ENCODE measurements at places on chromosomes 5 and 9.

GRCh38 chr5:57037355-57037754, 85.4 kb upstream of the MIER3 start:
- no peak for DNase-seq

DNA sequence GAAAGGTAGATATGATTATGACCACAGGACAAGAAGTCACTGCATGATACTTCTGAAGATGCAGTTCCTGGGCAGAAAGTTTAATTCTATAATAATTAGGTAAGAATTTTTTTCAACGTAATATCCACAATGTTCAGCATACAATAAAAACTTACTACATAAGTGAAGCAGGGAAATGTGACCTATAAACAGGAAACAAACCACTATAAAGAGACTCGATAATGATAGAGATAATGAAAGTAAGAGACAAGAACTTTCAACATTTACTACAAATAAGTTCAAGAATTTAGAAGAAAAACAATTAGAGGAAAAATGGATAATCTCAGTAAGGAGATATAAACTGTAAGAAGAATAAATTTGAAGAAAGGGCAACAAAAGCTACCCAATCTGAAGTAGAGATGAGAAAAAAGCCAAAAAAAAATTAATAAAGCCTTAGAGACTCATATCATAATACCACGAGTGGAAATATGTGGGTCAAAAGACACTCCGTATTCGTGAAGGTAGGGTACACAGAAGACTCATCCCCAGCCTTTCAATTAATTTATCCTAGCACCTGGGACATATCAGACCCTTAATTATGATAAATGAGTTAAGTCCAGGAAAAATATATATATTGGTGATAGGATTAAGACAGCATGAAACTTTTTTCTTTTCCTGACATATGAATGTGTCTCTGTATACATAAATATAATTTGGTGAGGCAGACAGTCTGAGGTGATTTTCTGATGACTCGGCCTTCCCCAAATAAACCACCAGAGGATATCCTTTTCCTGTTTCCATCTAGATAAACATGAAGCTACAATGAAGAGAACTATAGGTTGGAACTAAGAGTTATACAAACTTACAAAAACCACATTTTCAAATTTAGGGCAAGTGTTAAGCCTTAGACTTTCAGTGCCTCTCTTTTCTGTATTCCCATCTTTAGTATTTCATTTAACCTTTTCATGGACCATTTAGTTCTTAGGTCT, 120.4 kb downstream of the RAPGEF6 start:
- no peak for DNase-seq

DNA sequence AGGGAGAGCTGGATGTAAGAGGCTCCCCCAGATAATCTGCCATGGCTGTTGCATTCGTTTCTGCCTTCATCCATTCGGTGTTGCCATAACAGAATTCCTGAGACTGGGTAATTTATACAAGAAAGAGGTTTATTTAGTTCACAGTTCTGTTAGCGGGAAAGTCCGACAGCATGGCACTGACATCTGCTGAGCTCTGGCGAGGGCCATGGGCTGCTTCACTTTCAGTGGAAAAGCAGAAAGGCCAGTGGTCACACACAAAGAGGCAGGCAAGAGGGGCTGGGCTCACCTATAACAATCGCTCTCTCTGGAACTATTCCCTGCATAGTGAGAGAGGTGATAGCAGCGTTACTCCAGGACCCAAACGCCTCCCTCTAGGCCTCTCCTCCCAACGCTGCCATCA, 305.9 kb downstream of the MLLT3 start:
- no peak for DNase-seq

GRCh38 chr9:116547729-116548426, 139.2 kb upstream of the TRIM32 start:
- no peak for DNase-seq

GRCh38 chr5:11300736-11301135, 539.7 kb upstream of the DAP start:
- no peak for DNase-seq

DNA sequence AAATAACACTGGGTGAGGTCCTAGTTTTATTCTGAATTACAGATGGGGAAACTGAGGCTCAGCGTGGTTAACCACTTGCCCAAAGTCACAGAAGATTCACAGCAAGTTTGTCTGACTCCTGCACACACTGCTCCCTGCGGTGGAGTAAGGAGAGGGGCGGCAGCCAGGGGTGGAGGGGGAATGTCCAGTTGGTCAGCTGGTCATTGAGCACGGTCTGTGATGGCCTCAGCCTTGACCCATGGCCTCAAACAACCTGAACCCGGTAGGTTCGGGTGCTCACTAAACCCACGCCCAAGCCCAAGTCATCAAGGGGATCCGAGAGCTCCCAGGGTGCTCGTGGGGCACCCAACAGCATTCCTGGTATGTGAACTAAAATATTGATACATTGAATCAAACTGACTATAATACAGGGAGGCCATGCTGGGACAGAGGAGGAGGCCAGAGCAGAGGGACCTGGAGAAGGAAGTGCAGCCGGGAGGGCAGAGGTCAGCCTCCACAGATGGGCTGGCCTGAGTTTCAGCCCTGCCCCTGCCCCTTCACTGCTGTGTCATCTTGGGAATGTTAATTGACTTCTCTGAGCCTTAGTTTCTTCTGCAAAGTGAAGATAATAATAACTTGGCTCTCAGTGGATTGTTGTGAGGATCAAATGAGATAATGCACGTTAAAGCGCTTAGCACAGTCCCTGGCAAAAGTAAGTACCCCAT, 3.6 kb upstream of the IL17B start:
- DNase-seq = no peak
